ENCODE measurements at places on chromosomes 12 and 14.
A peak's percentile ranks its signal among the peaks of the same experiment; 100 is the strongest.

DNA sequence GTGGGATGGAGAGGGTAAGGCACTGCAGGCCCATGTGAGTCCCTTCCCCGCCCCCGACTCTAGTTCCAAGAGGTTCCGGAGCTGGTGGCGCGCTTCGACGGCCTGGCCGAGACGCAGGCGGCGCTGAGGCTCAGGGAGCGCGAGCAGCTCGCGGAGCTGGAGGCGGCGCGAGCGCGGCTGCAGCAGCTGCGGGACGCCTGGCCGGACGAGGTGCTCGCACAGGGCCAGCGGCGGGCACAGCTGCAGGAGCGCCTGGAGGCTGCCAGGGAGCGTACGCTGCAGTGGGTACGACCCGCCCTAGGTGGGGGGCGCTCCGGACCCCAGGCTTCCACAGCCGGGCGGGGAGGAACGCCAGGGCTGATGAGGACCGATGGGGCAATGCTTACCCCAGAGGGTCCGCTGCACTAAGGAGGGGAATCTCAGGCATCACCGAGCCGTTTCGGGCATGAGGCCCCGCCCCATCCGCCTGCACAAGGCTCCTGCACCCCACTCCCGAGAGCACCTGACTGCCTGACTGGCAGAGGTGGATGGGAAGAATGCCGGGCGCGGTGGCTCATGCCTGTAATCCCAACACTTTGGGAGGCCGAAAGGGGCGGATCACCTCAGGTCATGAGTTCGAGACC is 4.9 kb downstream of the CFAP73 start:
- DNase-seq = no peak

- DNase-seq = peak; percentile 51
These were observed 2.0 kb upstream of the WNT10B start for GRCh38 chr12:48973531-48973930.

DNA sequence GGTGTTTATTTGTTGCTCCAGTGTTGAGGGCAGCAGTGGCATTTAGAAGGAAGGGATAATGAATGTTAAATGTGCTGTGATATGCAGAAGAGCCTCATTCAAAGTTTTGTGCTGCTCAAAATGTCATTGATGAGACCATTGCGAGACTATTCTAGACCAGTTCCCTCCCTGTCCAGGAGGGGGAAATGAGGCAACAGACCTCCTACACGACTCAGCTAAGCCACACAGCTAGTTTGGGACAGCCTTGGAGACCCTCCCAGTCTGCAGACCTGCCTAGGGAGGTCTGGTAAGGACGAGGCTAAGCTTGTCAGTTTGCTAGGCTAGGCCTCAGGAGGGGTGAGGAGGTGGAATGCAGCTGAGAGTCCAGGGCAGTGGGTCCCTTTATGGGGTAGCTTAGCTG is 116.0 kb downstream of the NRXN3 start:
- DNase-seq = no peak

- DNase-seq = no peak
These were observed 185.2 kb upstream of the TBX3 start for GRCh38 chr12:114868995-114869834.

GRCh38 chr12:6613776-6614512 is 6.8 kb upstream of the CHD4 start:
- peak; percentile 98 for DNase-seq

DNA sequence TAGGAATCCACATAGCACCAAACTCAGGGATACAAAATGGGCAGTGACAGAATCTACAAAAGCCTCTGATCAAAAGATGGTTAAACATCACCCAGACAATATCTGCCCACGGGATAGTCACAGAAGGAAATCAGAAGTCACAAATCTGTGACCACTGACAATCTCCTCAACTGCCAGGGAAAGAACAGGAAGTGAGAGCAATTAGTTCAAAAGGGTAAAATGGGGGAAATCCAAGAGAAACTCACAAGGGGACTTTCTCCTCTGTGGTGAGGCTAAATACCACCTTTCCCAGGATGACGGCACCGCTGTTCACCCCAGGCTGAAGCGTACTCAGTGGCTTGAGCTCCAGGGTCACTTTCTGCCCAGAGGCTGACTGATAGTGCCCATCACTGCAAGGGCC is 10.7 kb downstream of the TTC5 start:
- no peak for DNase-seq
